Stimulated activated CD4-positive, alpha-beta T cell treated with anti-CD3 and anti-CD28 coated beads, Interleukin-1b, Interleukin-23, amount 100 ng/mL, for 4 hours (primary cell): ENCODE measurements at places on chromosomes 7 and 10.

- no peak for DNase-seq
Observed at GRCh38 chr10:92011560-92012214, 88.1 kb downstream of the BTAF1 start.

DNA sequence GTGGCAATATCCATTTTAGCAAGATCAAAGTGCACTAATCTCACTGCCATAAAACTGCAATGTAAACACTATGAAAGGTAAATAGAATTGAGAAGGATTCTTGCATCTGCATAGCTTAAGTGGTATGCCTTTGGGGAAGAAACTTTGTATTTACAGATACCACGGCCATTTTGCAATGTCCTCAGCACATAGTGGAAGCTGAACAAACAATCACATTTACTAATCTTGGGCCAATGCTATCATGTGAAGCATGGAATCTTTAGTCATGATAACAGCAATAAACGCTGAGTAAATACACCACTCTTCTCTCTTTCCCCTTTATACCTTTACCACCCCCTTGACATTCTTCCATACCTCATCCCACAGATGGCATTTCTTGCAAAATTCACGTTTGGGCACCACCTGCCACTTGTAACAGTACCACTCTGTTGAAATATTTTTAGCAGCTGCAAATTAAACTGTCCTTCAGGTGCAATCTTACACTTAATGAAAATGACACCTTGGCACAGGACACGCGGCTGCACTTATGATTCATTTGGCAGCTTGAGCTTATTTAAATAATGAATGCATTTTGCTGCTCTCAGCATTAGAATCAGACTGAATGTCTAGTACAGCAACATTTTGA lies 171.8 kb downstream of the SEMA3A start:
- no peak for DNase-seq

GRCh38 chr7:67762516-67762915 lies 765.9 kb downstream of the TYW1 start:
- DNase-seq, result no peak

DNA sequence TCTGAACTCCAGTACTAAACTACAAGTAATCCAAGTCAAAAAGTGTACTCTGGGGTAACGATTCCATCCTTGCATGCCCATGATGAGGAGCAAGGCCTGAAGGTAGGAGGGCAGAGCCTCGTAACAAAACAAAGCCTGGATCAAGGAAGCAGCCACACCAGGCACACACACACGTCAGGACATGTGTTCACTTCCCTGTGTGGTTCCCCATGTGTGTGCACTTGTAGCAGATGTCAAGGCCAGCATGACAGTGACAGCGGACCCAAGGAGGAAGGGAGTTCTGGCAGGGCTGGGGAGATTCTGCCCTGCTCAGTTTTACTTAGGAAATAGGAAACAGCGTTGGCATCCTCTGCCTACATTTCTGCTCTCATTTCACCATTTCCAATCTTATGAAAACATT lies 92.8 kb downstream of the ALOX5 start:
- no peak for DNase-seq

- DNase-seq, result no peak
Observed at GRCh38 chr7:2288503-2288902, 25.7 kb downstream of the SNX8 start.

GRCh38 chr10:17214971-17215781 lies 12.9 kb upstream of the VIM start:
- DNase-seq, result no peak

- no peak for DNase-seq
Observed at GRCh38 chr10:34288634-34289033, 526.5 kb downstream of the PARD3 start.

- DNase-seq, result no peak
Observed at GRCh38 chr7:15620491-15621185, 58.8 kb upstream of the AGMO start.

DNA sequence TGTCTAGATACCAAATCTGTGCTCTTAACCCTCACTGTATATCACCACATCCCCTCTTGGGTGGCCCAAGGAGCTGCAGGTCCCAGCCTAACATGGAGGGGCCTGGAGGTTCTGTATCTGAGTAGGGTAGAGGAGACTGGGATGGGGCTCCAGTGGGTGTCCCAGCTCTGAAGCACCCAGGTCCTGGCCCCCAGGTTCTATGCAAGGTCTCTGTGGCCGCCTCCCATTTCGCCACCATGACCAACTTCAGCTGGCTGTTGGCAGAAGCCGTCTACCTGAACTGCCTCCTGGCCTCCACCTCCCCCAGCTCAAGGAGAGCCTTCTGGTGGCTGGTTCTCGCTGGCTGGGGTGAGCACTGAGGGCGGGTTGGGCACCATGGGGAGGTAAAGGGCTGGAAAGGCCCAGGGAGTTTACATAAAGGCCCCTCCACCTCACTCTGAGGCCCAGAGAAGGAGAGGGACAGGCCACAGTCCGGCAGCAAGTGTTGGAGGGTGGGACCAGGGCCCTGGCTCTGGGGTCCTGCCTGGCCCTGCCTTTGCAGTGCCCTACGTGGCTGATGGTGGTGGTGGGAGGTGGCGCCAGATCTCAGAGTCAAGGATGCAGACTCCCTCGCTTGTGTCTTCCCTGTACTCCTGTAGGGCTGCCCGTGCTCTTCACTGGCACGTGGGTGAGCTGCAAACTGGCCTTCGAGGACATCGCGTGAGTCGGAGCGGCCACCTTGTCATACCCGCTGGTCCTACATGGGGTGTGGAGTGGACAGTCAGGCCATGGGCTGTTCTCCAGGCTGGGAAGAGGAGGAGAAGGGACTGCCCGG lies 10.2 kb downstream of the GHRHR start:
- DNase-seq, result no peak

DNA sequence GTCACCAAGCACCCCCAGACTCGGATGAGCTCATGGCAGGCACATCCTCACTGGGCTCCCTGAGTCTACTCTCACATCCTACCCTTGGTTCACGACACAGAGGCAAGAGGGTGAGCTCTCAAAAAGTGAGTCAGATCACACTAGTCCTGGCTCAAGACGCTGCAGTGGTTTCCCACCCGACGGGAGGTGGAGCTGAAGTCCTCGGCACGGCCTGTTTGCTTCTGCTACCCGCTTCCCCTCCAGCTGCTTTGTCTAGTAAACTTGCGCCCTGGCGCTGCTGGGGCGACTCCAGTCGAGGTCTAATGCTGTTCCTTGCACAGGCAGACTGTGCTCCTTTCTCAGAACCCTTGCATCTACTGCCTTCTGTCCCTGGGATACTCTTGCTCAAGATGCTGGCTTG lies 13.5 kb upstream of the SFMBT2 start:
- no peak for DNase-seq

DNA sequence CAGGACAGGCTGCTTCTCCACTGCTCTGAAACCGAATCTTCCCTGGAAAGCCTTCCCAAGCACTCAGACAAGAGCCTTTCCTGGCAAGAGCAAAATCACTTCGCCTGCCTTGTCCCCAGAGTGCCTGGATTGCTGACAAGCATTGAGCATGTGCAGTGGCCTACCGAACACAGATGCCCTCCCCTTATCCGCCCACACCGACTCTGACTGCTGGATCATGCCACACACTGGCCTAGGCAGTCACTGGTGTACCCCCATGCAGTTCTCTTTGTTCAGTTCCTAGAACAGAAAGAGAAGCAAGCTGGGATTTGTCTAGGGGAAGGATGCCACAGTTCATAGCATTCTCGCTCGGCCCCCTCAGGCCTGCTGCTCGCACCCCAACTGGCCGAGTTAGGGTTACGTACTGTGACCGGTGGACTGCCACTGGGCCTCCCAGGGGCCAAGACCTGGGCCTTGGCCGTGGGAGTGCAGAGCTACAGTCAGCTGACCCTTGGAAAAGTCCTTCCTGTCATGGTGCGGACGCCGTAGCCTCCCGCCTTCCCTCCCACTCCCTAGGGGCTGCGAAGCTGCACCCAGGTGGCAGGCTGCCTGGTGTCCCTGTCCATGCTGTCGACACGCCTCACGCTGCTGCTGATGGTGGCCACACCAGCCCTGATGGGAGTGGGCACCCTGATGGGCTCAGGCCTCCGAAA lies 6.9 kb downstream of the ABCB8 start:
- DNase-seq, result no peak

GRCh38 chr7:55092186-55092974 lies 73.6 kb downstream of the EGFR start:
- DNase-seq, result no peak

DNA sequence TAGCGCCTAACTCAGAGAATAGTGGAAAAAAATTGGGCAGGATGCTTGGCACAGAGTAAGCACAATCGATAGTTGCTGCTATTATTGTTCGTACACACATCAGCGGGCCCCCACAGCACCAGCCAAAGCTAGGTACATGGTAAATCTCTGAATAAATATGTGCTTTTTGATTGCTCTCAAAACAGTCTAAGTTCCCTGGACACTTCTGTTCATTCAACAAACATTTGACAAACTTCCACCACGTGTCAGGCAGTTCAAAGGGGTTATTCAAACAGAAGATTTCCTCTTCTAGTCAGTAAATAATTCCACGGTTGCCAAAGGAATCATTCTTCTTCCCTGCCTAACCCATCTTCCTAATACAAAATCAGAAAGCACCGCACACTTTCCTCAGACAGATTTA lies 150.8 kb downstream of the DGKI start:
- no peak for DNase-seq

- no peak for DNase-seq
Observed at GRCh38 chr10:4046030-4046429, 261.0 kb upstream of the KLF6 start.

- DNase-seq, result no peak
Observed at GRCh38 chr7:131692131-131692960, 135.9 kb upstream of the PODXL start.

GRCh38 chr10:99761365-99761764 lies 21.1 kb upstream of the ABCC2 start:
- no peak for DNase-seq

DNA sequence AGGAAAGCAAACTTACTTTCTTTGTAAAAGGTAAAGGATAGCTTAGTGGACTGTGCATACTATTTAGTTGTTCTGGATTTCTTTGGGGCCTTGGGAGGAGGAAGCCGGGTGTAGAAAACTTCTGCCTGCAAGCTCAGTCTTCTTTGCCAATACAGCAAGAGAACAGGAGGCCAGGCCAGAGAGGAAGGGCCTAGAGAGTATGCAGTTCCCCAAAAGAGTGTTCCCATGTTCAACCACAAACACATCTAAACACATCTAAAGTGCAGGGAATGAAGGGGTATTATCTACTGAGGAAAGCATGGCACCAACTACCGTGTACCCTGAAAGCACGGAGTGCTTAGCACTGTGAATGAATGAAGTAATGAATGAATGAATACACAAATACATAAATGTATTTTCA lies 11.0 kb downstream of the KIAA1217 start:
- no peak for DNase-seq

DNA sequence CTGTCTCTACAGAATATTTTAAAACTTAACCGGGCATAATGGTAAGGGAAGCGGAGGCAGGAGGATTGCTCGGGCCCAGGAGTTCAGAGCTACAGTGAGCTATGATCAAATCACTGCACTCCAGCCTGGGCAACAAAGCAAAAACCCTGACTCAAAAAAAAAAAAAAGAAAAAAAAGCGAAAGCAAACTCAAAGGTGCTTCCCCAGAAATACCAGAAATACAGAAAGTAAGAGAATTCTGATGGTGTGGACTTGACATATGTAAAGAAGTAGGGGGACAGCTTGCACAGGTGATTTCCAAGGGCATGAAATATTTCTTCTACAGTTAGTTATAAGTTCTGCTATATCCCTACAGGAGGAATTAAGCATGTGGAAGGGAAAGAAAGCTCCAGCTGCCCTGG lies 69.7 kb upstream of the APBB1IP start:
- no peak for DNase-seq

DNA sequence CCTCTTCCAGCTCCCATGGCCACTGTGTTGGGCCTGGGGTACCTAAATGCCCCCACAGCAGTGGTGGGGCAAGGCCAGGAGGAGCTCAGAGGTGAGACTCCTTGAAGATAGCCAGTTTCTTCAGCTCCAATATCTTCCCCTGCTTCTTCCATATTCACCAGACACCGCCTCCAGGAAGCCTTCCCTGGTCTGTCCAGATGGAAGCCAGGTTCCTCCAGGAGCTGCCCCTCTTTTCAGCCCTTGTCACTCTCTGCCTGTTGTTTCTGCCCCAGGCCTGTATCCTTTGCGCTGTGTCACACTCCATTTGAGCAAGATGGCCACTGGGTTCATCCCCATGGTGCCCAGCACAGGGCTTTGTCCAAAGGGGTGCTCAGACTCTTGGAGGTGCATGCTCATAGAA lies 127.7 kb downstream of the MYL10 start:
- no peak for DNase-seq

GRCh38 chr7:40015790-40016296 lies 65.8 kb downstream of the CDK13 start:
- DNase-seq, result no peak

DNA sequence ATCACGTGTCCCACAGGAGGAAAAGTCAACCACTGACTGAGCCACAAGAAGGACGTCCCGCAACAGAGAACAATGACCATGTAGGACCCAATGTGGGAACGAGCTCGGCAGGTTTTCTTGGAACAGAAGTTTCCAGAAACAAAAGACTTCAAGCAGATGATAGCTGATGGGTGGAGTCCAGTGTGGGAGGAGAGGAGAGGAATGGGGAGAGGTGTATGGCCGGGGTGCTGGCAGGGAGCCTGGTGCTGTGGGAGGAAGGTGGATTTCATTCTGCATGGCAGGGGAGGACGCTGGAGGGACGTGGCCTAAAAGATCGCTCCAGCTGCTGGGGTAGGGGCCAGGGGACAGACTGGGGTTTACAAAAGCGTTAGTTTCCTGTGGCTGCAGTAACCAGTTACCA lies 48.5 kb upstream of the LMTK2 start:
- DNase-seq, result no peak

- DNase-seq, result no peak
Observed at GRCh38 chr10:67936416-67936815, 52.0 kb downstream of the SIRT1 start.

DNA sequence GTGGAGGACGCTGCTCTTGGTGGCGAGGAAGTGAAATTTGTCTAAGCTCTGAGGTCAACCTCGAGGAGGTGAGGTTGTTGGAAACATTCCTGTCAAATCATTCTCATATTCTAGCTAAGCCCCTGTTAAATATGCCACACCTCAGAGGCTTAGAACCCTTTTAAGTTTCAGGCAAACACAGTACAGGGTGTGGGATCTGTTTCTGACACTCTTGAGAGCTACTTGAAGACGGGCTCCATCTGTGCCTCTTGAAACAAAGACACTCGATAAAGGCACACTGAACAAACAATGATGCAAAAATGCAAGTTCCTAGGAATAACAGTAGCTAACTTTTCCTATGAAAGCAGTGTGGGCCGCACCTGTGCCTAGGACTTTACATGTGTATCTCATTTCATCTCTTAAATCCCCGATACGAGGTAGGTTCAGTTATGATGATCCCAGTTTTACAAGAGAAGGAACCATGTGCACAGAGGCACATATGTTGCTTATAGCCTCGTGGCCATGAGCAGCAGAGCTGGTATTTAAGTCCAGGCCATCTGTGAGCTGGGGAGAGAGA lies 299.2 kb downstream of the CCDC3 start:
- no peak for DNase-seq
